ENCODE measurements at places on chromosomes 12 and 14.

GRCh38 chr12:48183876-48184548, 568 bp downstream of the CCDC184 start:
- no peak for DNase-seq

GRCh38 chr14:30681752-30682355, 59.7 kb downstream of the SCFD1 start:
- no peak for DNase-seq

DNA sequence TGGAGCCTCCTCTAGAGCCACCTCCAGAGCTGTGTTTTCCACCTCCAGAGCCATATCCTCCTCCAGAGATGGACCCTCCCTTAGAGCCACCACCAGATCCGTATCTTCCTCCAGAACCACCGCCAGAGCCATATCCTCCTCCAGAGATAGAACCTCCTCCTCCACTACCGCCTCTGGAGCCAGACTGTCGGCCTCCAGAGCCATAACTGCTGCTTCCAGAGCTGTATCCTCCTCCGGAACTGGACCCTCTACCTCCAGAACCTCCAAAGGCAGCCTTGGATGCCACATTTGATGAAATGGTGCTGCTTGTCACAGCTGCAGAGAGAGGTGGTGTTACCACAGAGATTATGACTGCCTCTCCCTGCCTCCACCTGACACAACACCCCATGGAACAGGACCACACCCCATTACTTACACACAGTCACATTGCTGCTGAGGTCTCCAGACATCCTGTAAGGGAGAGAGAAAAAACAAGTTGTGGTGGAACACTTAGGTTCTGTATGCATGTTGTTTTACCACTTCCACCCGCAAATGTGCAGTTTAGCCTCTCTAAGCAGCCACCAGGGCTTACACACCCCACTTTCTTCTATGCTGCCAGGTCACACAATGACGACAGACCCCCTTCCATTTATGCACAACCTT, 6.8 kb downstream of the KRT2 start:
- DNase-seq, result peak; percentile 19

DNA sequence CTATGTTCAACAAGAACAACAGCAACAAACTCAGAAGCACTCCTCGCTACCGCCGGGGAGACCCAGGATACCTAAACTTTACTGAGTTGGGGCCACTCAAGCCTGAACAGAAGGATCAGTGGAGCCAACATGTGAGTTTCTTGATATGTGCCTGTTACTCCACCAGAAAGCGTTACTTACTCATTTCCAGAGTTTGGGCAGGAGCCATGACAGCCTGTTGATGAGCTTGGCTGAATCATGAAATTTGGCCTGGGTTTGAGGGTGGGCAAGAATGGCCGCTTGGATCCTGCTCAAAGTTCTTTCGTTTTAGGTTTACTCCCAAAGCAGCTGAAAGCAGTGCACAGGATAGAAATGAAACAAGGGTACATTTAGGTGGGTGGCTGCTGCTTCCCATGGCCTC, 12.0 kb upstream of the GALNT6 start:
- DNase-seq, result no peak

DNA sequence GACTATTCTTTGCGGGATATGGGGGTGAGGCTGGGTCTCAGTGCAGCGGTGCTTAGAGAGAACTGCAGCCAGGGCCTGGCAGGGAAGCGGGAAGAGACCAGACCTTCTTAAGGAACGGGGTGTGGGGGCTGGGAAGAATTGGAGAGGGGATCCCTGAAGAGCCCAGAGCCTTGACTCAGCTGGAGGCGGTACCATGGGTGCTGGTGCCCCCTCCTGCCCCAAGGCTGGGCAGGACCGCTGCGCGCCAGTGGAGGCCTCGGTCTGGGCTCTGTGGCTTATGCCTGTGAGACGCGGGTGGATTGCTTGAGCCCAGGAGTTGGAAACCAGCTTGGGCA, 1.3 kb upstream of the RNU7-1 start:
- no peak for DNase-seq

All from stimulated activated CD4-positive, alpha-beta T cell treated with anti-CD3 and anti-CD28 coated beads, Interleukin-1b, Interleukin-23, amount 100 ng/mL, for 48 hours (primary cell).